ENCODE measurements at places on chromosomes 16 and 17. TPM values are rescaled to one million over a fixed set of nuclear protein-coding genes. Genes with fewer than 3 reads are reported as not detected.
A peak's percentile ranks its signal among the peaks of the same experiment; 100 is the strongest.

The CHRNE gene
- total RNA-seq = not detected

The TIMP2 gene
- 7.5 TPM for total RNA-seq

The ADAD2 gene
- total RNA-seq = not detected

The CEP112 gene
- total RNA-seq = 2.0 TPM

The PRAC1 gene
- not detected for total RNA-seq

The AGRP gene
- not detected for total RNA-seq

The SHBG gene
- total RNA-seq = not detected

GRCh38 chr16:67841816-67842508 is at the start of gene THAP11:
THAP11 (plus strand) TSS chr16:67842320; CDS start chr16:67842555, 235 bp downstream.
- peak; percentile 88 for DNase-seq

- DNase-seq = no peak
These were observed 201.2 kb upstream of the RPL38 start for GRCh38 chr17:74002241-74002640.

DNA sequence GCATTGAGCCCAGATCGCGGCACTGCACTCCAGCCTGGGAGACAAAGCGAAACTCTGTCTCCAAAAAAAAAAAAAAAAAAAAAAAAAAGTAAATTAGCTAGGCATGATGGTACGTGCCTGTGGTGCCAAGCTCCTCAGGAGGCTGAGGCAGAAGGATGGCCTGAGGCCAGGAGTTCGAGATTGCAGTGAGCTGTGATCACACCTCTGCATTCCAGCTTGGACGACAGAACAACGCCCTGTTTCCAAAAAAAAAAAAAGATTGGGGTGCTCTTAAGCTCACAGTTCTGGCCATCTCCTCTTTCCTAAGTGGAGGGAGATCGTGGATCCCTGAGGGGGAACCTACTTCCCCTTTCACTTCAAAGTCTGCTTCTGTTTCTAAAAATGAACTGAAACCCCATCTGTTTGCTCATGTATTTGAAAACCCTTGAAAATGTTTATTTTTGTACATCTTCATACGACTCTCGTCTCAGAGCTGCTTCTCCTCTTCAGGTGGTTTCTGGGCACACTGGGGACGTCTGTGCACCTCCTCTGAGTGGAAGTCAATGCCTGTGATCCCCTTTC is 138.8 kb downstream of the PRKCA start:
- DNase-seq = peak; percentile 47

DNA sequence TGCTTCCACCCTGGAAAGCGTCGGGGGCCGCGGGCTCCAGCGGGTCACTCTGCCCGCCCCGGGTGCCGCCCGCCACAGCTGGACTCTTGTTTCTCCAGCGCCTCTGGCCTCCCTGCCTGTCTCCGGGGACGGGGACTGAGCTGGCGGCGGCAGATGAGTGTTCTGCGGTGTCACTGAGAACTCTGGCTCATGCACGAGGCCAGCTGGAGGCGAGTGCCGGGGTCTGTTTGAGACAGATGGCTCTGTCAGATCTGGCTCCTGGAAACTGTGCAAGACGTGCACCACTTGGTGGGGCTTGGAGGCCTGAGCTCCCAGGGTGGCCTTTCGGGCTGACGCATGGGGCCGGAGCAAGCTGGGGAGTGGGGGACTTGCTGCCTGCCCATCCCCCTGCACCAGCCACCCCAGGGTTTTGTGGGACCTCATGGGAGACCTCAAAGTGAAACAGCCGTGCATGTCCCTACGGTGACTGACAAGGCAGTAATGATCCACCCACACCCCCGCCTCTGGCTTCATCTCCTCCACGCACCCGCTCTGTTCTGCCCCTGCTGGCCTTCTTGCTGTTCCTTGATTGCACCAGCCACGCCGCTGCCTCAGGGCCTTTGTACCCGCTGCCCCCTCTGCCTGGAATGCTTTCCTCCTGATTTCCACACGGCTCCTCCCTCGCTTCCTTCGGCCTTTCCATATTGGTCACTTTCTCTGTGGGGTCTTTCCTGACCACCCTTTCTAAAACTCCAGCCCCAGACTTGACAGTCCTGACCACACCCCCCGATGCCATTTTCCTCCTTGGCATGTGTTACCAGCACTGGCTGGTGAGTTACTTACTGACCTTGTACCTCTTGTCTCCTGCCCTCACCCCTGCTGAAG is 174.9 kb upstream of the CIBAR2 start:
- no peak for DNase-seq

GRCh38 chr17:30212750-30213149 is 22.7 kb downstream of the SLC6A4 start:
- no peak for DNase-seq

DNA sequence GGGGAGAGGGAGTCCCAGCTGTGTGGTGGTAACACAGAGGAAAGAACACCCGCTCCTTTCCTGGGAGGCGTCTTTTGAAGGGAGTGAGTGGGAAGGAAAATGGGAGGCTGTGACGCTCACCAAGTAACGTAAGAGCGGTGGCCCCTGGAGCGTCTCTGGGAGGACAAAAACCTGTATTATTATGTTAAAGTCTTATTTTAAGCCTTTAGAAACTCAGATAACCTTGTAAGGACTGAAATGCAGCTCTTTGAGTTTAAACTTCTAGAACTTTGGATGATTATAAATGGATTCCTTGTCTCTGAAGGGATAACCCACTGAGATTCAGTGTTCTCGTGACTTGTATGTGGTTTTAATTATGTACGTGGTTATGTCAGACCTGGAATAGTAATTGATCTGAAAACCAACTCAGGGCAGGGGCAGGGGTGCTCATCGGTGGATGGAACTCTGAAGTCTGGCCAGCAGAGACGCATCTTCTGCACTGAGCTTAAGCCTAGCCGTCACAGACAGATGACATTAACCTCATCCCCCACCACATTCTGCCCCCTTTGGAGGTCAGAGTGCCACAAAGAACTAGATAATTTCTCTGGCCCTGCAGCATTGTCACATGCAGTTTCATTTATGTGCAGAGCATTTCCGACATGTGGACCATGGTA is 41.8 kb upstream of the SLC12A3 start:
- no peak for DNase-seq

DNA sequence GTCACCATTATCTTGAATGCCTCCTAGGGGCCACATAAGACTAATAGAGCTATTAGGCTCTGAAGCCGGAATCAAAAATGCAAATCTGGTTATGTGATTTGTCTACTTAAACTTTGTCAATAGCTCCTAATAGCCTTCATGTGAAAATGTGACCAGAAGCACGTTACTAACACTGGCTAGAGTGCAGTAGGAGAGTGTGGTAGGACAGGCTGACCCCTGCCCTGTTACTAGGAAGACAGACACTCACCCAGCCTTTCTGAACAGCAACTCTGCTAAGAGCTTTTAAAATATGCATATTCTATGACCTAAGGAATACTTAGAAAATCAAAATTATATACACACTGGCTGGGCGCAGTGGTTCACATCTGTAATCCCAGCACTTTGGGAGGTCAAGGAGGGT is 26.3 kb downstream of the CENPV start:
- no peak for DNase-seq

DNA sequence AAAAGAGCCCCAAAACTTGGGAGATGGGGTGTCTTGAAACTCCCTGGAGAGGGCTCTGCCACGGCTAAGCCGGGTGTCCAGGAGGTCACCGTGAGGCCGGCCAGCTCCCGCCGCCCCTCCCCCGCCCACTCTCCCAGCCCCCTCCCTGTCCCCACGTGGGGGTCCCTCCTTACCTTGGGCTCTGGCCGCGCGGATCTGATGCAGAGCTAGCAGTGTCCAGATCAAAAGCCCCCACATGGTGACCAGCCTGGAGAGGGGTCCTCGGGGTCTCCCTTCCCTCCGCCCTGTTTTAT is 447 bp downstream of the SDK2 start:
- DNase-seq = no peak

GRCh38 chr16:83830091-83830768 is 22.5 kb downstream of the HSBP1 start:
- DNase-seq = no peak

DNA sequence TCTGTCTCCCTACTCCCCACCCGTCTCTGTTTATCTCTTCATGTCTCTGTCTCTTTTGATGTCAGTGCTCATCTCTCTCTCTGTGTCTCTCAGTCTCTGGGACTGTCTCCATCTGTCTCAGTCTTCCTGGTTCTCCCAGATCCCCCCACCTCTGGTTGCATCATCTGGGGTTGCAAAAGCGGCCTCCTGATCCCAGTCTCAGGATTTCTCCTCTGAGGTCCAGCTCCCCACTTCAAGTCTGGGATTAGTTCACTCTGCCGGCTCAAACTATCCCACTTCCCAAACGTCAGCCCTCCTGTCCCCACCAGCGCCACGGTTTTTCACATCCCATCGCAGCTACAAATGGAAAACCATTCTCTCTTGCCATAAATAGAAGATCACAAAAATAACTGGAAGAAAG is 9.0 kb downstream of the TEKT5 start:
- no peak for DNase-seq

DNA sequence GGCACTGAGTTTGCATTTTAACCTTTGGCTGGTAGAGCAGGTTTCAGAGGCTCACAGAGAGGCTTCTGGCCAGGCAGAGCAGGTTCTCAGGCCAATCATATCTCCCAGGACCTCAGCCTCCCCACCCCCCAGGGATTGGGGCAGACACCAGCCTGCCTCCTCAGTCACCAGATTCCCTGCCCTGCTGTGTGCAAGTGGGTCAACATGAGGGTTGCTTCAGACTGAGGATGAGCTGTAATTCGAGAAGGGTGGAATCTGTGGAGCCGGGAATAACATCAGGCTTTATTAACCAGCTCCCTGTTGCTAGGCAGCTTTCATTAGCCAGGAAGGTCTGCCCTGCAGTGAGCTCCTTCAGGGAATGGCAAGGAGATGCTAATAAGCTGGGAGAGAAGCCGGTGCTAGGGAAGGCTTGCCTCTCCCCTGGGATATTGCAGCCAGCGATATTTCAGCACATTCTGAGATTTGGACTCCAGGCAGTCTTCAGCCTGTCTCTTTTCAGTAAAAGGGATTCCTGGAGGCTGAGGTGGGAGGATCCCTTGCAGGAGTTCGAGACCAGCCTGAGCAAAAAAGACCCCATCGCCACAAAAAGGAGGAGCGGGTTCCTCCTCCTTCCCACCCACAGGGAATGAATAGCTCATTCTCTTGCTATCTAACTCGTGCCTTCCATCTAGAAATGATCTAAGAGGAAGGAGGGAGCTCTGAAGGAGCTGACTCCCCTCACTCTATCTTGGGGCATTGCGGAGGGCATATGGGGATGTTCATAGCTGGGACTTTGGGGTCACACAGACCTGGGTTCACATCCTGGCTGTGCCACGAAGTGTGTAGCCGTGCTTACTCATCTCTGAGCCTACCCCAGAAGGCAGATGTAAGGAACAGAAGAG is 10.7 kb downstream of the SGSM2 start:
- peak; percentile 44 for DNase-seq

DNA sequence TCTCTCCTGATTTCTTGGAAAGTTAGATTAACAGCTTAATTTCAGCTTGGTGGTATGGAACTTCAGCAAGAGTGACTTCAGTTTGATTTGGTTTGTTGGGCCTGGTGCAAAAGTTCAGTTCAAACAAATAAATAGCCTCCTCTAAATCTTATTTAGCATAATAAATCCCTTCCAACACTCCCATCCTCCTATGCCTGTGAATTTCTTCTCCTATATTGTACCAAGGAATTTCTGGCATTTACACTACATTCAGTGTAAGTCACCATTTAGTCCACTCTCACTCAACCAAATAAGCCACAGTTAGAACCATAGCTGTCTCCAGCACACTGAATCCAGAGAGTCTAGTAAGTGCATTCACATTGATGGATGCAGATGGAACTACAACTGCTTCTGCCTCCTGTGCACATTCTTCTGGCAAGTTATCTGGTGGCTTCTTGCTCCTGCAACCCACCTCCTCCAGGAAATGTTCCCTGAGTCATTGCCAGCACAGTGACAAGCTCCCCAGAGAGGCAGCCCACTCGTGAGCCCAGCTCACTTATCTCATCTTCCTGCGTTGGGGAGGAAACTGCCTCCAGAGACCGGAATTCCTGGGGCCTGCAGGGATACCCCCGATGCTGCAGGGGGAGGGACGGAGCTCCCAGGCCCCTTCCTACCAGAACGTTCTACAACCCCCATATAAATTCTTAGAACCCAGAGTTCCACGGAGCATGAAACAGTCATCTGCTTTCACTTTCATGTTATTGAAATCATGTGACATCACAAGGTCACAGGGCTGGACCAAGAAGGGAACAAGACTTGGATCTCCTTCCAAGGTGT is 318.3 kb downstream of the PHKB start:
- DNase-seq = no peak

- DNase-seq = no peak
These were observed 11.4 kb downstream of the NETO2 start for GRCh38 chr16:47132308-47132707.

- DNase-seq = no peak
These were observed 12.2 kb upstream of the RPH3AL start for GRCh38 chr17:364766-365165.

DNA sequence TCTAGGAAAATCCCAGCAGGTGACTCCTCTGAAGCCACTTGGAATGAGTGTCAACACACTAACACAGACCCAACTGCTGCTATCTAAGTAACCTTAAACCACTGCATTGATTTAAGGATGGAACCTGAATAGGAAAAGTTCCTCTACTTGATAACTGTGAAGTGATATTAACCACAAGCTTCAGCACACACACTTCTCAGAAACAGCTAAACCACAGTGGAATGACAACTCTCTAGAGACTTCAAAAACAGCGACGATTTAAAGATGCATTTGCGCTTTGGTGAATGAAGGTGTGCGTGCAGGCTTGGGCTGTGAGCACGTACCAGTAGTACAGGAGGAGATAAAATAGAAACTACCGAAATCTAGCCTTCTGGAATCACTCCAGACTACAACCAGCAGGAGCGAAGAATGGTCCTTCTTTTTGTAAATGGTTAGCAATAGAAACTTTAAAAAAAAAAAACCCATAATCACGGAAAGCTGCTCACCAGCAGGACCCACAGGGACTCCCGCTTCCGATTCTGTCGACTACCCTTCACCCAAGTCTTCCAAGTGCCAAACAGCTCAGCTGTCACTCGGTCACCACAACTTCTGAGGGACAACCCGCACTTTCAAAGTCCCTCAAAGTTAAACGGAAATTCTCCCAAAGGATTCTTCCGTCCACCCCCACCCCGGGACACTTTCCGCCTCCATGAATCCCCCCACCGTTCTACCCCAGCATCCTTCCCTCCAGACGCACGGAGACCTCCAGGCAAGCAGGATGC is 137.7 kb upstream of the CORO6 start:
- DNase-seq = peak; percentile 11

DNA sequence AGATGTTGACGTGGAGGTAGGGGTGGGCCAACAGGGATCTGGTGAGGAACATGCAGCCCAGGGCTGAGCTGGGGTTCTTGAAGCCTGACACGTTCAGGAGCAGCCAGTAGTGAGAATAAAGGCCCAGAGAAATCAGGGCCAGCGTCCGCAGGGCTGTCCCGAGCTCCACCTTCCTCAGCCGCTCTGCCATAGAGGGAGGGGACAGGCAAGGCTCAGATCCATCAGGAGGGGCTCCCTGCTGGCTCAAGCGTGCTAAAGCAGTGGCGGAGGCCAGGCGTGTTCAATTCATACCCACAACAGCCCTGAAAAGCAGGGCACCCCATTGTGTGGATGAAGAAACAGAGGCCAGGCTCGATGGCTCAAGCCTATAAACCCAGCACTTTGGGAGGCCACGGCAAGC is 8.3 kb upstream of the FDXR start:
- no peak for DNase-seq
